RKO (cell line): ENCODE measurements at places on chromosomes 6 and 20.

DNA sequence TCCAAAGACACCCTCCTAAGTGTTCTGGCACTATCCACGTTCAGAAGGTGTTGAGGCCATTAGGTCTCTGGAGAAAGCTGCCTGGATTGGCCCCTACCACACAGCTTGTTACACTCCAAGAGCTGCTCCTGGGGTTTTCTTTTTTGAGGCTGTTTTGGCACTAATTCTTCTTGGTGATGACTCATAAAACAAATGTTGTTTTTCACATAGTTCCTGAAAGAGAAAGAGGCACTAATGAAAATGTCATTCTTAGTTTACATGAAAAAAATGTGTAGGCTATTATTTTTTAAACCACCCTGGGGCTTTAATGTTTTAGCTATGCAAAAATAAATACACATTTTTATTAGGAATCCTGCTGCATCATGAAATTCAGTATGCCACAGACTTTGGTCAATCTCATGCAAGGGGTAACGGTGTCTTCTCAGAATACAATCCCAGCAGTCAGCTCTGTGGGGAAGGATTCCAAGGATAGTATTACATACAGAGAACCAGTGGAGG lies 38.1 kb downstream of the TBPL1 start:
- peak; percentile 5 for DNase-seq

- no peak for DNase-seq
Observed at GRCh38 chr20:57013217-57013616, 253.2 kb downstream of the BMP7 start.

DNA sequence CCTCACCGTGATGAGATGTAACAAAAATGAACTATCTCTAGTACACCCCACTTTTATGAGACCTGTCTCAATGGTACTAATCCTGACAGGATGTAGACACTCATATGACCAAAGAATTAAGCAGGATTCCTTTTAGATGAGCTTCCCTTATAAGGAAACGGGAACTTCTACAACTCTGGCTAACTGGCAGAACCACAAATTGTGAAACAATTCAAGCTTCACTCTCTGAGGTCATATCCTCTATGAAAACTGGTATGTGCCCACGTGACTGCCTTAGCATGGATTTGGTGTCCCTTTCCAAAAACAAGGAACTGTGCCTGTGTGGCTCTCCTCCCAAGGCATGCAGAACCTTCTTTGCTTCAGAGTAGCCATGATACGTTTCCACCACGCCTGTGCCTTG lies 14.1 kb upstream of the CPNE5 start:
- DNase-seq: peak; percentile 69

- DNase-seq: peak; percentile 40
Observed at GRCh38 chr20:62238569-62239277, 402 bp downstream of the OSBPL2 start.

DNA sequence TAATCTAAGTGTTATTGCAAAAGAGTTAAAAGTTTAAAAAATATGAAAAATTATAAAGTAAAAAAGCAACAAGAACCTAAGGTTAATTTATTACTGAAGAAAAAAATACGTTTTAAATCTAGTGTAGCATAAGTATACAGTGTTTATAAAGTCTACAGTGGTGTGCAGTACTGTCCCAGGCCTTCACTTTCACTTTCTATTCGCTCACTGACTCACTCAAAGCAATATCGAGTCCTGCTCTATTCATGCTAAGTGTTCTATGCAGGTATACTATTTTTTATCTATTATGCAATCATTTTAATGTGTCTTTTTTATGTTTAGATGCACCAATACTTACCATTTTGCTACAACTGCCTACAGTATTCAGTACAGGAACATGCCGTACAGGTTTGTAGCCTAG lies 113.0 kb downstream of the MANEA start:
- DNase-seq: peak; percentile 21

DNA sequence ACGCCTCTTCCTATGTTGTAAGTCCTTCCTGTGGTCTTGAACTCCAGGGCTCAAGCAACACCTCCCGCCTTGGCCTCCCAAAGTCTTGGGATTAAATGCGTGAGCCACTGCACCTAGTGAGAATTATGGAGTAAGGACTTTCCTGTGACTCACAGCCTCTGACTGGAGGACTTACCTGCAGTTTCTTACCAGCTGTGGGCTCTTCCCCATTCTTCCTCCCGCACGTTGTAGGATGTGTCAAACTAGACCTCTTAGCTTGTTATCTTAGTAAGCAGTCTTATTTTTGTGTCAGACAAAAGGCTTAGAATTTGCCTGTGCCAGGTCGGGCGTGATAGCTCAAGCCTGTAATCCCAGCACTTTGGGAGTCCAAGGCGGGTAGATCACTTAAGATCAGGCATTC lies 30.9 kb downstream of the BAK1 start:
- no peak for DNase-seq

GRCh38 chr20:288956-289692 lies 1.4 kb downstream of the C20orf96 start:
- DNase-seq: peak; percentile 49

DNA sequence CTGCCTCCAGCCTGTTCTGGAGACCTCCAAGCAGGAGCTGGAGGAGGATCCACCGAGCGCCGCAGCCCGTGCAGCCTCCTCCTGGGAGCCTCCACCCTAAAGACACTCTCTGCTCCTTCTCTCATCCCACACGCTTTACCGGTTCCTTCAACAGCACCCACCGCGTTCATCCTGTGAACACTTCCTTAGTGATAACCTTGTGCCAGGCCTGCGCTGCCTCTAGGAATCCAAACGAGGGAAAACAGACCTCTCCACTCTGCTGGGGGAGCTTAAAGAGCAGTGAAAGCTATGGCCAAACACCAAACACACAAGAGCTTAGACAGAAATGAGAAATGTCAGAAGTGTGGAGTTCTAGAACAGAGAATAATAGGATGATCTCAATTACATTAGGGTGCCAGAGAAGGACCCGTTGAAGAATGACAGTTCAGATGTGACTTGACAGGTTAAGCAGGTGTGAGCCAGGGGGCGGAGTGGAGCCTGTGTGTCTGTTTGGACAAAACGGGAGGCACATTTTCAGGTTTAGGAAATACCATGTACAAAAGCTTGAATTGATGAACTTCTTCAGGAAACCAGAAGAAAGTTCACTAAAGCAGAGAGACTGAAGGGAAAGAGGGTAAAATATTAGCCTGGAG lies 28.5 kb upstream of the HLA-DRB5 start:
- DNase-seq: no peak

DNA sequence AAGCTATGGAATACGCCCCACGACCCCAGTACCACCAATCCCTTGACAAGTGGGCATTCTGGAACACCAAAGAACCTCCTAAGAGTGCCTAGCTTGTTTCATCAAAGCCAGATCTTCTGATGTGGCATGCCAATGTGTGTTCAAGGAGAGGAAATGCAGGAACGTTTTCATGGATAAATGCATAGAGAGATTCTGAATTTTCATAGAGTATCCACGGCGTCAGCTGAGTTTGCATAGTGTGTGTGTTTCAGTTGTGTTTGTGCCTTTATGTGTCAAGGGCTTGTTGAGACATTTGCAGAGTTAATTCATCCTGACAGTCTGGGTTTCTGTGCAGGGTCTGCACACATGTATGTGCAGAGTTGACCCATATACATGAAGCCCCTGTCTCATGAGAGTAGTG lies 172.7 kb upstream of the LRFN2 start:
- no peak for DNase-seq

GRCh38 chr6:87754828-87755227 lies 52.8 kb upstream of the AKIRIN2 start:
- DNase-seq: no peak

- DNase-seq: no peak
Observed at GRCh38 chr20:24637087-24637486, 167.7 kb downstream of the SYNDIG1 start.

DNA sequence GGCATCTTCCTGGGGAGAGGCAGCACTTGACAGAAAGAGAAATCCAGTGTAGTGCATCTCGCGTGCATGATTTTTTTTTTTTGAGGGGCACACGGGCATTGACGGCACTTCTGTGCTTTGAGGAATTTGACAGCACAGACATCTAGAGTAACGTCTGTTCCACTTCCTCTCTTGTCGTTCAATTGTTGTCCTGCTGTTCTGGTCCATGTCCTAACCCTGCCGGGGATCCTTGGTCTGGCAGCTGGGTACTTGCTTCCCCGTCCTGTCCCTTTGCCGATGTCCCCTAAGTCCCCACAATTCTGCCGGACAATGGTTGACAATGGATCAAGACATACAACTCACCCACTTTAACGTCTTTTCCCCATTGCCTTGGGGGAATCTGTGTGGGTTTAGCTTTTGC lies 46.0 kb upstream of the NAA20 start:
- no peak for DNase-seq

DNA sequence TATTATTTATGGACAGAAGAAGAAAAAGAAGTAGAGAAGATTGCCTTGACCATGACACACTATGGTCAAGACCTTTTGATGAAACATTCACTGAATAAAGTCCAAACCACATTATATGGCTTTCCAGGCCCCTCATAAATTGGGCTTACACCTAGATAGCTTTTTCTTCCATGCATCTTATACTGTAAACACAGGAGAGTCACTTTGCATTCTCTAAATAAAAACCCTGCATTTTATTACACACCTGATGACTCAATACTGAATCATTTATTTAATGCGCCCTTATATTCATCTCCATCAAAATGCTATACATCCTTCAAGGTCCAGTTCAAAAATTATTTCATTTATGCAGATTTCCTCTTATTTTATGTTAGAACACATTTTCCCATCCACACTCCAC lies 78.0 kb downstream of the COL21A1 start:
- no peak for DNase-seq

DNA sequence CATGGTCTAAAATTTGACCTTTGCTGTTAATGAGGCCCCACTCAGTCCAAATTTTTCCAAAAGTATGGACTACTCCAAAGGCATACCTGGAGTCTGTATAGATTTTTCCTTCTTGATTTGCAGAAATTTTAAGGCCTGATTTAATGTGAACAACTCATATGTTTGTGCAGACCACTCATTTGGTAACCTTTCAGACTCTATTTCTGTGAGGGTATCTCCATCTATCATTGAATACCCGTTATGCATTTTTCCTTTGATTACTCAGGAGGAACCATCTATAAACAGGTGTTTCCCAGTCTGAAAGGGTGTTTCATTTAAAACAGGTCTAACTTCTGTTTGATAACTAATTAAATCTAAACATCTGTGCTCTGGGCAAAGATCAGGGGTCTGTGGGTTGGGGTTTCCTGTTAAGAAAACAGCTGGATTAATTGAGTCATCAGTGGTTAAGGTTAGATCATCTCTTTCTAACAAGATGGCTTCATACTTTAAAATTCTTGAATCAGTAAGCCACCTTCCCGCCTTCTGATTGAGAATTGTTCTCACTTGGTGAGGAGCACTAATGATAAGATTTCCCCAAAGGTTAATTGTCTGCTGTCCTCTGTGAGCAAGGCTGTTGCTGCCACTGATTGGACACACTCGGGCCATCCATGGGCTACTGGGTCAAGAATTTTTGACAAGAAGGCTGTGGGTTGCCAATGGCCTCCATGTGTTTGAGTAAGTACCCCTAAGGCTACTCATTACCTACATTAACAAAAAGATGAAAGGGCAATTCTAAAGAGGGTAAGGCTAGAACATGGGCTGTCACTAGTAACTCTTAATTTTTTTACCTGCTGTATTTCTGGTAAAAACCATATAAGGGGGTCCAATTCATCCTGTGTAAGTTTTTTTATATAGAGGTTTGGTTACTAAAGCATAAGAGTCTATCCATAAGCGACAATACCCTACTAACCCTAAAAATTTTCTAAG lies 24.1 kb downstream of the HLA-B start:
- DNase-seq: no peak

GRCh38 chr6:99867026-99867425 lies 127.0 kb downstream of the MCHR2 start:
- no peak for DNase-seq

DNA sequence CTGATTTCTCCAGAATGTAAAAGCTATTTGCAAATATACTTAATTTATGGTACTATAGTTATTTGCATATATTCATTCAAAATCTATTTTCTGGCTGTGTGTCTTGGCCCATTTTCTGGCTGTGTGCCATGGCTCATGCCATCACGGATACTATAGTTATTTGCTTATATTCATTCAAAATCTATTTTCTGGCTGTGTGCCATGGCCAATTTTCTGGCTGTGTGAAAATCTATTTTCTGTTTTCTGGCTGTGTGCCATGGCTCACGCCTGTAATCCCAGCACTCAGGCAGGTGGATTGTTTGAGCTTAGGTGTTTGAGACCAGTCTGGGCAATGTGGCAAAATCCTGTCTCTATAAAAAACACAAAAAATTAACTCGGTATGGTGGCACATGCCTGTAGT lies 28.9 kb upstream of the RIPK1 start:
- no peak for DNase-seq

DNA sequence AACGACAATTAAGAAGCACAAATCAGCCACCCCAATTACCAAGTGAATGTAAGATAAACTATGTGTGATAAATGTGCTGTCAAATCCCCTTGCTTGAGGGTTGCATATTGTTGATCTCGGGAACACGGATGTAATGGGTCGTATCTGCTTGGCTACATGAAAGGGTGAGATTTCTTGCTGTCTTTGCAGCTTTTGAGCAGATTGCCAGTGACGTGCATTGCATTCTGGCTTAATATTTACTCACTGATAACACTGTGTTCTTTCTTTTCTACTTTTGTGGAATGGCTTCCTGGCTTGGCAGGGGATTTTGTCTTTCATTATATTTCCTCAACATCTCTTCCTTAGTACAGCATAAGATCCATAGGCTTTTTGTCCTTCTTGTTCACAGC lies 10.5 kb upstream of the FAM210B start:
- DNase-seq: no peak

DNA sequence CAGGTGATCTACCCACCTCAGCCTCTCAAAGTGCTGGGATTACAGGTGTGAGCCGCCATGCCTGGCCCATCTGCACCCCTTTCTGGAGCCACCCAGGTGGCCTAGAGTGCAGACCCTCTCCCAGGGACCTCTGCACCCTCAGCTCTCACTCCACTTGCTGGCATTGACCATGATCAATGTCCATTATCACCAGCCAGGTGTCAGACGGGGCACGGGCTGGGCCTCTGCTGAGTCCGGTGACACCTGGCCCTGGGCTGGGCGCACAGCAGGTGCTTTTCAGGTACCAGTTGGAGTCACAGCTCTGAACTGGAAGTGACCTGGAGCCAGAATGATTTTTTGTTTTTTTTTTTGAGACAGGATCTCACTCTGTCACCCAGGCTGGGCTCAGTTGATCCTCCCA lies 91.8 kb upstream of the PMEPA1 start:
- DNase-seq: no peak

DNA sequence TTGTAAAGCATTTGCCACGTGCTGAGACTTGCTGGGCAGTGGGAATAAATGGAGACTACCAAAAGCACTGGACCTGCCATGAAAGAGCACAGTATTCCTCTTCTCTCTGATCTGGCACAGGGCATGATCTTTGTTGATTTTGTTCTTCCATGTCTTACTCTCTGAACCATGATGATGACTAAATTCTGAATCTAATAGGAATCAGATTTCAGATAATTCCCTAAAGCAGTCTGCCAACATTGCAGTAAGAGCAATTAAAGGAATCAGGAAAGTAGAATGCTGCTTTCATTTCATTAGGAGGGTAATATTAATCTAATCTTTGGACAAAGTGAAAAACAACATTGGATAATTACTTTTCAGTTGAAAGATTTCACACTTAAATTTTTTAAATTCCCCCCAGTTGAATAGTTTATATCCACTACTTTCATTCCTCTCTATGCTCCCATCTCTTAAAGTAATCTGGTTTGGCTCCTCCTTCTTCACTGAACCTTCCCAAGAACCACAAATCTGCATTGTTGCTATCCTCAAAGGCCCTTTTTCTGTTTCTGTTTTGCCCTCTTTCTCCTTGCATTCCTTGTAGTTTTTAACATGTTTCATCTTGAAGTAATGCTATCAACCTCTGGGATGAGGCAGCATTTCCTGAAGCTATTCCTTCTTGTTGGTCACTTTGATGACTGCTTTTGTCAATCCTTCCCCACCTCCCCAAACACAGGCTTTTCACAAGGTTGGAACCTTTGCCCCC lies 243.2 kb upstream of the TENT5A start:
- no peak for DNase-seq
